ENCODE measurements at places on chromosomes 4 and X. TPM values are rescaled to one million over a fixed set of nuclear protein-coding genes. Genes with fewer than 3 reads are reported as not detected.

- no peaks in the 10 kb centered on the region for H3K4me1 ChIP-seq
- no peak overlapping the region for H3K27ac ChIP-seq
- no peaks in the 10 kb centered on the region for H3K36me3 ChIP-seq
- DNase-seq: peak; percentile 8
- H3K4me3 ChIP-seq: no peak overlapping the region
Measured at GRCh38 chr4:7943211-7943610, 3.5 kb upstream of the AFAP1 start.

GRCh38 chr4:15395311-15395710 lies 32.5 kb upstream of the C1QTNF7 start:
- H3K36me3 ChIP-seq: no peaks in the 10 kb centered on the region
- no peak overlapping the region for H3K4me3 ChIP-seq
- no peak overlapping the region for H3K27ac ChIP-seq

DNA sequence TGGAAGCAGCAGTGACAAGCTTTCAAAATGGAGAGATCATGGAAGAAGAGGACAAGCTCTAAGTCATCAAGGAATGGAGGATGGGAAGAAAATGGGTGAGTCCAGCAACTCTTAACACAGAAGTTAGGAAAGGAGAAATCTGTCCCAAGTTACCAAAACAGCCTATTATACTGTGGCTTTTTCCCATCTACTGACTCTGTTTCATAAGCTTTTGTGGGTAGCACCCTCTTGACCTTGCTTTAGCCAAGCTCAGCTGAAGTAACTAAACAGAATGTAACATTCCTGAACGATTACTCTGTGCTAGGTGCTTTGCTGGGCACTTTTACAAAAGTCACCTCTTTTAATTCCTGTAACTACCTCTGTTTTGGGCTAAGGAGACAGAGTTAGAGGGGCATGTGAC lies 54.9 kb downstream of the MAP7D2 start:
- no peaks in the 10 kb centered on the region for H3K4me1 ChIP-seq
- no peak overlapping the region for H3K4me3 ChIP-seq
- DNase-seq: no peak

DNA sequence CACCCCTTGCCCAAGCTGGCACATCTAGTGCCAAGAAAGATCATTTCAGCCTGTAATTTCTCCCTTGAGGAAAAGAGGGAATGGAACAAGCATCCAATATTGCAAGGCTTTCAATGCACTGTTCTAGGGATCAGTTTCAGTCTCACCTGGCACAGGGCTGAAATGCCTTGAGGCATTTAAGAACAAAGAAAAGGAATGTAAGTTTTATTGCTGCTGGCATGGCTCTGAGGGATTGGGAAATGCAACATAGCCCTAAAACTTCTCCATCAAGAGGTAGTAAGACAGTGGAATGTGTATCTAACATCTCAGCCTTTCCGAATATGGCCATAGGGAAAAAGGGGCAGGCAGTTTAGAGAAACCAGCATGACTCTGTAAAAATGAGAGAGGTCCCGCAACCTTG lies 732.6 kb upstream of the LCORL start:
- no peaks in the 10 kb centered on the region for H3K4me1 ChIP-seq
- DNase-seq: no peak
- no peaks in the 10 kb centered on the region for H3K36me3 ChIP-seq
- no peak overlapping the region for H3K4me3 ChIP-seq
- no peak overlapping the region for H3K27ac ChIP-seq

DNA sequence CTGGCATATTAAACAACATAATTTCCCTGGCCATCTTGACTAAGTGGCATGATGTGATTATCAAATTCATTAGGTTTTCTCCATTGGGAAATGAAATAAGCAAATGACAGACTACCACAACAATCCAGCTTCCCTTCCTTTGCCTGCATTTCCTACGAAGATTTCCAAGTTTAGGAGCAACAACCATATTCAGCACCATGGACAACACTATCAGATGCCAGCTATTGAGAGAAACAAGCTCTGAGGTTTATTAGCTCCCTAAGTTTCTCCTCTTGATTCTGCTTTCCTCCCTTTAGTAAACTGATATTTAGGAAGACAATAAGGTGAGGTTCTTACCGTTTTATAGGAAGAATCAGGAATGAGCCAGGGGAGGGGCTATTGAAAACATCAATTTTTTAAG lies 36.2 kb downstream of the DCX start:
- no peak overlapping the region for H3K4me3 ChIP-seq
- DNase-seq: no peak
- H3K4me1 ChIP-seq: no peaks in the 10 kb centered on the region
- no peaks in the 10 kb centered on the region for H3K27me3 ChIP-seq
- H3K36me3 ChIP-seq: no peaks in the 10 kb centered on the region

- H3K27me3 ChIP-seq: no peaks in the 10 kb centered on the region
- no peak overlapping the region for H3K27ac ChIP-seq
- no peaks in the 10 kb centered on the region for H3K36me3 ChIP-seq
- DNase-seq: no peak
Measured at GRCh38 chr4:42843694-42844093, 48.8 kb upstream of the GRXCR1 start.

DNA sequence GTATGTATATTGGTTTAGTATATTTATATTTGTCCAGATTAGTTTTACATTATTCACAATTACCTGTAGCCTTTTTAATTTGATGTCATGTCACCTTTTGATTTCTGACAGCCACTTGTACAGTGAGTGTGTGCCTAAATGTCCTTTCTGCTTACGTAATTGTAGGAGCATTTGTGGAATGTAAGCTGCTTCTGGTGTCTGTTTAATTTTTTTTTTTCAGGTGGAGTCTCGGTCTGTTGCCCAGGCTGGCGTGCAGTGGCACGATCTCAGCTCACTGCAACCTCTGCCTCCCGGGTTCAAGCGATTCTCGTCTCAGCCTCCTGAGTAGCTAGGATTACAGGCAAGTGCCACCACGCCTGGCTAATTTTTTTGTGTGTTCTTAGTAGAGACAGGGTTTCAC lies 91.2 kb upstream of the XAGE2 start:
- no peaks in the 10 kb centered on the region for H3K4me1 ChIP-seq
- H3K27me3 ChIP-seq: no peaks in the 10 kb centered on the region
- H3K4me3 ChIP-seq: no peak overlapping the region
- no peak for DNase-seq
- no peak overlapping the region for H3K27ac ChIP-seq

The TEC gene
- total RNA-seq: 2.3 TPM

The HSFX2 gene
- not detected for total RNA-seq

The FAM13A gene
- total RNA-seq: 50.6 TPM

The MAGEB2 gene
- total RNA-seq: not detected

The MGARP gene
- total RNA-seq: 0.29 TPM
